Mesothelial cell of epicardium (in vitro differentiated cells): ENCODE measurements at places on chromosomes 1 and 21. TPM values are rescaled to one million over a fixed set of nuclear protein-coding genes. Genes with fewer than 3 reads are reported as not detected.

Gene KCNE2
- 0.82 to 1.4 TPM (median 0.92 TPM) in 3 replicates for total RNA-seq

- DNase-seq = no peak
These were observed 16.8 kb downstream of the ERRFI1 start for GRCh38 chr1:8009043-8010002.

DNA sequence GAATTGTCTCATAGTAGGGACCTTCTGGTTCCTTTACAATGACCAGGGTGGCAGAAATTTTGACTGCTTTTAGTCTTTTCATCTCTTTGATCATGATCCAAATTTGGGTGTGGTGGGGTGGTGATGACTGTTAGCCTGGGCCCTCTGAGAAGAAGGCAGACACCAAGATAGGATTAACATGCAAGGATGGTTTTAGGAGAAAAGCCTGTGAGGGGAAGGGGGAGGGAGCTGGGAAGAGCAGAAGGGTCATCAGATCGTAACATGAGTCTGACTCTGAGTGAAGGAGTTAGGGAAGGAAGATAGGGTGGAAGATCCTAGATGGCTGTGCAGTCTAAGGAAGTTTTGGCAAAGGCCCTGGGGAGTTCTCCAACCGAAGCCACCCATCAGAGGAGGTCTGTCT lies 28.5 kb upstream of the CAMSAP2 start:
- DNase-seq = no peak

Gene RNU1-4
- total RNA-seq = 3,774 to 3,945 TPM (median 3,937 TPM) in 3 replicates

Gene TNNT2
- 32.6 to 37.1 TPM (median 37.1 TPM) in 3 replicates for total RNA-seq

- no peak for DNase-seq
These were observed 3.2 kb upstream of the B3GALT2 start for GRCh38 chr1:193189442-193190095.
